ENCODE measurements at places on chromosomes 6 and 20.

DNA sequence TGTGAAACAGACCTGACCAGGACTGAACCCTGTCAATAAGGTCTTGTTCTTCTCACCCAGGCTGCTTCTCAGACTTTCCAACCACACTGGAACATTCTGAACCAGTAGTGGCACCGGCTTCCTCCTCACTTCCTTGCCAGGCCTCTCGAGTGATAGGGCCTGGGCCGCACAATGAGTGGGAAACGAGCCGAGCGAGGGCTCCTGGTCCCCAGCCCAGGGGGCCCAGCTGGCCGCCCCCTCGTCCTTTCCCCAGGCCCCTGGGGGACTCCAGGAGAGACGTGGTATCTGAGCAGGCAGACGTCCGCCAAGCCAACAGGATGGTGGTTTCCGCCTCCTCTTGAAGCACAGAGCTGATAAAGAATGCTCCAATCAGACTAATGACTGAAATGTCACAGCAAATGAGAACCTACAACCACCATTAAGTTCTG is 117.9 kb downstream of the GMDS start:
- no peak for DNase-seq

- DNase-seq, result no peak
Observed at GRCh38 chr20:32365564-32365963, 7.4 kb downstream of the ASXL1 start.

- peak; percentile 6 for DNase-seq
Observed at GRCh38 chr20:16608277-16608650, 35.0 kb upstream of the KIF16B start.

GRCh38 chr6:2215342-2215741 is 30.1 kb downstream of the GMDS start:
- DNase-seq, result no peak

DNA sequence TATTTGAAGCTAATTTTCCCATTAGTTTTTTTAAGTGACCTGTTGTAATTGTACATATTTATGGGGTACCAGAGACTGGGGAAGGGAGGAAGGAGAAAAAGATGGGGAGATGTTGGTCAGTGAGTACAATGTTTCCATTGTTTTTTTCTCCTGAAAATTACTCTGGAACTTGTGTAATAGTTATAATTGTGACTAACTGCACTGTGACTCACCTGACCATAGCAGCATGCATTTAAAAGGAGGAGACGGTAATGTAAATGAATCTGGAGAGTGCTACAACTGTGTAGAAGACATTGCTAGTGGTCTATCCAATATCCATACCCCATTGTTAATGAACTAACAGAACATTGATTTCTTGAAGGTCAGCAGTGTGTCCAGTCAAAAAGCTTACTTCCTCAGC is 133.4 kb downstream of the RFPL4B start:
- peak; percentile 66 for DNase-seq

DNA sequence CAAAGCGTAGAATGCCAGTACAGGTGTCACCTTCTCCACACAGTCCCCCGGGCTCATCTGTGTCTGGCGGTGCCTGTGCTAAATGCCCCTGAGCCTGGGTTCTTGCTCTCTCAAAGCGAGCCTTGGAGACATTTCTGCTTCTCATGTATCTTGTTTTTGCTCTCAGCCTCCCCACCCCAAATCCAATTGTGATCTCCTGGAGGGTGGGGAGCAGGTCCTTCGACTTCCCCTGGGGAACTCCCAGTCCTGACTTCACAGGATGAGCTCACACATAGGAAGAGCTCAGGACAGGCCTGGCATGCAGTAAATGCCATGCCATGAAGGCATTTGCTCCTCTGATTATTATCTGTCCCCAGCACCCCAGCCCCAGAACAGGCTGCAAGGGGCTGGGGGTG is 58.1 kb downstream of the NOL4L start:
- no peak for DNase-seq

GRCh38 chr20:54132612-54133433 is 41.0 kb downstream of the CYP24A1 start:
- peak; percentile 100 for DNase-seq

- no peak for DNase-seq
Observed at GRCh38 chr6:36141961-36142360, 11.6 kb downstream of the MAPK13 start.

- DNase-seq, result peak; percentile 28
Observed at GRCh38 chr6:84977363-84977705, 212.9 kb upstream of the TBX18 start.

- DNase-seq, result no peak
Observed at GRCh38 chr6:317060-317447, 24.8 kb downstream of the DUSP22 start.

DNA sequence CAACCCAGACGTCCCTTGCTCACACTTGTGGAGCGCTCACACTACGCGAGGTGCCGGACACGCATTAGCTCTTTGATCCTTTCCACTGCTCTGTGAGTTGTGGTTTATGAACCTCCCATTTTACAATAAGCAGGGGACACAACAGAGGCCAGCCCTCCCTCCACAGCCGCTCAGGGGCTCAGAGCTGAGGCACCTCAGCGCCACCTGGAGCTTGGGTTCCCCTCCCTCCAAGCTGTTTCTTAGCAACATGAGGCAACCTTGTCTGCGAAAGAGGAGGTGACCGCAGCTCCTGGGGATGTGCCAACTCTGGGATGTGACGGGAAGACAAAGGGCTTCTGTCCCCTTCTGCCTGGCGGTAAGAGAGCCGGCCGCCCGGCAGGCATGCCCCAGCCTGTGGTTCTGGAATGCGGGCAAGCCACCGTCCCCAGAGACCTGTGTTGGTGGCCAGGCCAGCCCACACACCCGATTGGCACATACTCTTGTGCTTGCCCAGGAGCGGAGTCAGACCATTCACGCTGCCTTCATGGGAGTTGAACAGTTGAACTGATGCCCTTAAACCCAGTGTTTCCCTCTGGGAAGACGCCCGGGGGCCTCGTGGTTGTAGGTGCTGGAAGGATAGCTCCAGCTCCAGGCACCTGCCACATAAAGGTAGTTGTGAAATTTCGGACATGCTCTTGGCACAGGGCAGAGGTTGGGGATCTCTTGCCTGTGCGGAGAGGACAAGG is 44.5 kb downstream of the RBM38 start:
- no peak for DNase-seq

GRCh38 chr20:10673176-10673841 is 490 bp downstream of the JAG1 start:
- no peak for DNase-seq

DNA sequence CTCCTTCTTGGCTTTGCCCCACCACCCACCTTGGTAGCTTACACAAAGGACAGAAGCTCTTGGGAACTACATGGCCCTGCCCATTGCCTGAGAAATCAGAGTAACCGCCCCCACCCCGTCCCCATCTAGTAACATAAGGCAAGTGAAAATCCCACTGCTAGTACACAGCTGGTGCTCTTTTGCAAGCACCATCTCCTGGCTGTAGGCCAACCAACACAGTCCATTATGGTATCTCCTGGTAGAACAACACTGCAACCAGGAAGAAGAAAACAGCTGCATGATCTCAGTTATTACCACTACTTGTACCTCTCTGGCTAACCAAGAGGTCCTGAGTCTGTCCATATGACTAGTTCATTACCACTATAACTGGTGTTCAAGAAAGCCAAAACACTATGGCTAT is 841.1 kb upstream of the MANEA start:
- no peak for DNase-seq

- DNase-seq, result no peak
Observed at GRCh38 chr6:48280035-48280620, 169.1 kb upstream of the PTCHD4 start.

- no peak for DNase-seq
Observed at GRCh38 chr20:49356676-49357075, 78.8 kb upstream of the ZNFX1 start.

DNA sequence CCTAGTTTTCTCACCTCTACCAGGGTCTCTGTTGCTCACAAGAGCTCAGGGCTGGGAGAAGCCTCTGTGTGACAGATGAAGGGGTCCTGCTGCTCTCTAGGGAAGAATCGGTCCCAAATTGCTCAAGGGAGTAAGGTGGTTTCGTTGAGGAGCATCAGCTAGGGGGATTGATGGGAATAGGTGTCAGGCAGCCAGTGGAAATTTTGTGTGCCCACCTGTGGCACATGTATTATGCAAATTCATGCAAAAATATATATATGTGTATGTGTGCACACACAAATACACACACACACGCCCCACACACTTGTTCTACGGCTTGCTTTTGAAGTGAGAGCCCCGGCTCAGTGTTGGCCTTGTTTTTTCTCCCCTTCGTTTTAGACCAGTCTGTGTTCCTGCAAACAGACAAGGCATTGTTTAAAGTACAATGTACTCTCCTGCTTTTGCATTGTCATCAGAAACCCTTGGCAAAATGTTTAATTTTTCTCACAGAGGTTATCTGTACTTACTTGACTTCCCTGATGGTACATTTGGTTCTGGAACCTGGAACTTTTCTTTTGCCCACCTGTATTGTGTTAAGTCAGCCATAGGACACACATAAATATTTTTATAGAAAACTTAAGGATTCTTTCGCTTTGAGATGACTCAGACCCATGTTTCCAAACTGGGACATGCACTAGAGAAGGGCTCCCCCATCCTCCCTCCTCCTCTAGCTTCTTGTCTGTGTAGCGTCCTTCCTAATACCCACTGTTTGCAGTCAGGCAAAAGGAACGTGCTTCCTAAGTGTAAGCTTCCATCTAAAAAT is 26.7 kb downstream of the FOXO3 start:
- DNase-seq, result peak; percentile 88

DNA sequence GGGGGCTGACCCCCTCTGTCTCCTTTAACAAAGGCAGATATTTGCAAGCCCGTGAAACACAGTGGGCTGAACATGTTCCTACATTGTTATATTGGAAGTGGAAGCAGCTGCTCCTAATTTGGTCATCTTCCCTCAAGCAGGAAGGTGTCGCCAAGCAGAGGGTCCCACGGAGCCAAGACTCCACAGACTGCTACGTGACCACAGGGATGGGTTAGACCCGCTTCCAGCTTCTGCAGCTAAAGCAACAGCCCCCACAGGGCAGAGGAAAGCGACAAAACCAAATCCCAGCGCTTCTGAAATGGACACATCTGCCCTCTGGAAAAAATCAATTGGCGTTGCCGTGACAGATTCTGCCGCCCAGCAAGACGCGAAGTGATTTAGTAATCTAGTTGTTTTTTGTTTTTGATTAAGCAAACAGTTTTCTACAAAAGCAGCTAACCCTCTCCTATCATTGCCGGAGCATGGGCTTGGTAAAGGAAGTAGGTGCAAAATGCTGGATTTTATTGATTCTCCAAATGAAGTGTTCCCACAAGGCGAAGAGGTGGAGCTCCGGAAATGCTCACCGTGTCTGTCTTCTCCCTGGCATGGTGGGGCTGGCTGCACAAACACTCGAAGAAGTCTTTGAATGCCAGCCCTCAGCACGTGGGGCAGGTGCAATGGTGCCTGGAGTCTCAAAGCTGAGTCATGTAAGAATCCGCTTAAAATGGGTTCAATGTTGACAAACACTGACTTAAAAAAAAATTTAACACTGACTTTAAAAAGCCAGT is 79.4 kb upstream of the FRMD1 start:
- no peak for DNase-seq

GRCh38 chr6:111087871-111088667 is 766 bp downstream of the SLC16A10 start:
- no peak for DNase-seq

DNA sequence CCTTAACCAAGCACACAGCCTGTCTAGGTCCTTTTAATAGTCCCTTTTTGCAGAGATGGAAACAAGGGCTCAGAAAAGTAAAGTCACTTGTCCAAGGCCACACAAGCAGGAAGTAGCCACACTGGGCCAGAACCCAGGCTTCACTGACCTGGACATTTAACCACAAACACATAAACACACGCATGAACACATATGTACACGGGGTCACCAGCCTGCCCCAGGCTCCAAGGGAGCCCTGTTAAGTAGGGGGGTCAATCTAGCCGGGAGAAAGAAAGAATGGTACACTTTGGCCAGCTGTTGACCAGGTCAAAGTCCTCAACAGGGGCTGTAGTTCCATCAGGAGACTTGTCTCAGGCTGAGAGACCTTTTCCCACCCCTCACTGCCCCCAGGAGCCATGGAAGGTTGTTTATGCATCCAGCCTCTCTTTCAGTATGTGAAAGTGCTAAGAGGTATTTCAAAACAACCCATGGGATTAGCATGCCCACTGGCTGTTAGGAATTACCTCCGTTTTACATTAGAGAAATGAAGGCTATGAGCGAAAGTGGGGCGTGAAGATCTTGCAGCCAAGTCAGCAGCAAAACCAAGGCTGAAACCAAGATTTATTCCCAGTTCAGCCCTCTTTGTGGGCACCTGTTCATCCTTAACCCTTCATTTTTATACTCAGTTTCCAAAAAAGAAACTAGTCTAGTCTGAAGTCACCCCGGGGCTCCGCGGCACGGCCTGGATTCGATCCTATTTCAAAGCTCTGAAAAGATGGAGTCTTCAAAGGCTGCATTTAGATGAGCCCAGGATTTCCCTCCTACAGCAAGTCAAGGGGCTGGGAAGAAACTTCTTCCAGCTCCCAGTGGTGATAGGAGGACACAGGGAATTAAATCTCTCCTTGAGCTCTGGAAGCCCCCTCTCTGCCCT is 9.8 kb downstream of the SDC4 start:
- DNase-seq, result peak; percentile 40

DNA sequence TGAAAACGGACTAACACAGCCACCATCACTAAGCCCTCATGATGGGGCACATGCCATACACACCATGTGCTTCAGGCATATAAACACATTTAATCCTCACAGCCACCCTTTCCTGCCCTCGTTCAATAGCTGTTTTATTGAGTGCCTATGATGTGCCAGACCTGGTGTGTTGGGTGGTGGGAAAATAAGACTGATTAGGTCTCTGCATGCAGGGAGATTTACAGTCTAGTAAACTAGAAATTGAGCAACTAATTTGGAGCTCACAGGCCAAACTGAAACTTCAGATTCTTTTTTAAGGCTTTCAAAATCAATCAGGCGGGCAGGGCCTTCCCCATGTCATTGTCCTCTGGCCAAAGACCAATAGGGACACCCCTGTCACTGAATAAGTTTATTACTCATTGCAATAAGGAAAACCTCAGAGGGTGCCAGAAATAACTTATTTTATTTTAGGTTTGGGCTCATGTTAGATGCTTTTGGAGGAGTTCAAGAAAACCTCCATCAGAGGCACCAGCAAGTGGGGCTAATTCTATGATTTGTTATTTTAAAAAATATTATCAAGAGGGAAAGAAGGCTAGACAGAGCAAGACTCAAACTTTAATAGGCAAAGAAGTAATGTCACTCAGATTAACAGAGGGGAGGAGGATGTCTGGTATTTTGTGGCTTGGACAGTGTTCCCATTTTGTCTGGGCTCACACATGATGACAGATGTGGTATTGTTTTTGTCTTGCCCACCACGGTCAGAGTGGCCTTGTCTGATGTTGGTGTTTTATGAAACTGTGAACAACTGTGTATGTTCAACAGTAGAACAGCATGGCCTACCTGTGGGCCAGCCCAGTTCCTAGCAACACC is 12.0 kb downstream of the ZFP64 start:
- DNase-seq, result no peak

Data from fibroblast of mammary gland (primary cell).